Thyroid gland (tissue), 4 donors: ENCODE measurements at places on chromosomes 5 and 9. TPM values are rescaled to one million over a fixed set of nuclear protein-coding genes. Genes with fewer than 3 reads are reported as not detected.
A peak's percentile ranks its signal among the peaks of the same experiment; 100 is the strongest.

Gene ICE1
- total RNA-seq, result 36.7 TPM

- DNase-seq, result peak; percentile 59
Measured at GRCh38 chr5:67809589-67809988, 406.0 kb upstream of the PIK3R1 start.

- DNase-seq, result no peak
Measured at GRCh38 chr5:115977988-115978387, 15.7 kb downstream of the LVRN start.

DNA sequence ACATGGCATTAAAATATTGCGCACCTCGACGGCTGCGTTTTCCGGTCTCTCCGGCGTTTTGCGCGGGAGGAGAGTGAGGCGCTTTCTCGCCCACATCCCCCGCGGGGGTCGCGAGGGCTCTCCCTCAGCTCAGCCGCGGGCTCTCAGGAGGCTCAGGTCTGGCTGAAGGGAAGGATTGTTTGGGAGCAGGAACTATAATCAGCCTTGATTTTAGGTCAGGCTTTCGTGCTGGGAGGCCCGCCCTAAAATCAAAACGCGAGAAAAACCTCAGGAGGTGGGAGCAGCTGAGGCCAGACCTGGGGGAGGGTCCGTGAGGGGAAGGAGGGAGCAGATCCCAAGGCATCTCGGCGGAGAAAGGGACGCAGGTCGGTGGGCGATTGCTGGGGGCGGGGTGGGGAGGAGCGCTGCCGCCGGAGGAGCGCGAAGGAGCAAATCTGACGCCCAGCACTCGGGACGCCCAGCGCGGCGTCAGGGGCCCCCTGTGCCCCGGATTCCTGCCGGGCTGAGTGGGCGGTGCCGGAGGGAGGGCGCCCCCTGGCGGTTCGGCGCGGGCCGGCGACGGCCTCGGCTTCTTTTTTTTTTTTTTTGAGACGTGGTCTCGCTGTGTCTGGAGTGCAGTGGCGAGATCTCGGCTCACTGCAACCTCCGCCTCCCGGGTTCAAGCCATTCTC, 18.7 kb upstream of the RNF130 start:
- DNase-seq, result peak; percentile 75

GRCh38 chr5:27947088-27947487, 908.7 kb upstream of the CDH9 start:
- DNase-seq, result peak; percentile 53

DNA sequence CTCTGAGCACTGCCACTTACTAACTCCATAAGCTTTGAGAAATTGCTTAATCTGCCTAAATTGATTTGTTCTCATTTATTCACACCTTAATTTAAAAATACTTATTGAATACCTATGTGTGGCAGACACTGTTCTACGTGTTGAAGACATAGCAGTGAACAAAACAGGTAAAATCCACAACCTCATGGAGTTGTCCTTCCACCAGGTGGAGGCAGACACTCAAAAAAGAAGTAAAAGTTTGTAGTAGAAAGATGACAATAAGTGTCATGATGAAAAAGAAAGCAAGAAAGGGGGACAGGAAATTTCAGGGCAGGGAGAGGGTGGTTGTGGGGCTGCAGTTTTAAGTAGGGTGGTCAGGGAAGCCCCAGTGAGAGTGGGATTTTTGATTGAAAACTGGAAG, 94.9 kb downstream of the SREK1 start:
- no peak for DNase-seq

Gene ZDHHC11
- 0.54 TPM for total RNA-seq

DNA sequence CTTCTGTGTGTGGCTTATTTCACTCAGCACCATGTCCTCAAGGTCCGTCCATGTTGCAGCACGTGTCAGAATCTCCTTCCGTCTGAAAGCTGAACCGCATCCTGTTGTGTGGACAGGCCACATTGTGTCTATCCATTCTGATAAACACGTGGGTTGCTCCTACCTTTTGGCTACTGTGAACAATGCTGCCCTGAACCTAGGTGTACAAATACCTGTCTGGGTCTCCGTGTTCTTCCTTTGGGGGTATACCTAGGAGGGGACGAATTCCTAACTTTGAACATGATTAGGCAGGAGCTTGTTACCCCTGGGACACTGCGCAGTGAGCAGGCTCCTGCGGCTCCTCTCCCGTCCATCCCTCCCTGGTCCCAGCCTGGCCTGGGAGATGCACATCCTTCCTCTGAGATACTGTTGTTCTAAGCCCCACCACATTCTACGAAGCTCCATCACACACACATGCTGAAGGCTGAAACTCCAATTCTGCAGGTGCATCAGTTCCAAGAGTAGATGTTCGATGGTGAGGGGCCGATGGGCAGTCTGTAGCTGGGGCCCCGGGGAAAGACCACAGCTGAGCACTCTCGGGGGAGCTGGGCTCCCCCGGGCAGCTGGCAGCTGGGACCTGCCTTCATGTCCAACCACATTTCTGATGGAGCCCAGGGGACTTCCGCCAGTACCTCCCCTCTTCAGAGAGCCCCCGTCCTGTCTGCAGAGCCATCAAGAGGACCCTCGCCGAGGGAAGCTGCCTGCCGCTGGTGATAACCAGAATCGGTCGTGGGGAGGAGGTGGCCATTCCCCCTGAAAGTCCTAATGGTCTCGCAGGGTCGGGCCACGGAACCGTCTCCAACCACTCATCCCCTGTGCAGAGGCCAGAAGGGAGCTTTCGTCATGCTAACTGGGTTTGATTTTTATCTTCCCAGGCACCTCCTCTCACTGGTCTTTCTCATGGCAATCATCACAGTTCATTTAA, 120.9 kb downstream of the COL23A1 start:
- no peak for DNase-seq
